ENCODE measurements at places on chromosomes 12 and 14.
A peak's percentile ranks its signal among the peaks of the same experiment; 100 is the strongest.

GRCh38 chr14:94048691-94049624, 22.8 kb downstream of the OTUB2 start:
- DNase-seq: peak; percentile 53

- no peak for DNase-seq
Observed at GRCh38 chr12:209246-209645, 4.7 kb downstream of the SLC6A12 start.

GRCh38 chr12:60494244-60494643, 898.4 kb downstream of the SLC16A7 start:
- DNase-seq: no peak

DNA sequence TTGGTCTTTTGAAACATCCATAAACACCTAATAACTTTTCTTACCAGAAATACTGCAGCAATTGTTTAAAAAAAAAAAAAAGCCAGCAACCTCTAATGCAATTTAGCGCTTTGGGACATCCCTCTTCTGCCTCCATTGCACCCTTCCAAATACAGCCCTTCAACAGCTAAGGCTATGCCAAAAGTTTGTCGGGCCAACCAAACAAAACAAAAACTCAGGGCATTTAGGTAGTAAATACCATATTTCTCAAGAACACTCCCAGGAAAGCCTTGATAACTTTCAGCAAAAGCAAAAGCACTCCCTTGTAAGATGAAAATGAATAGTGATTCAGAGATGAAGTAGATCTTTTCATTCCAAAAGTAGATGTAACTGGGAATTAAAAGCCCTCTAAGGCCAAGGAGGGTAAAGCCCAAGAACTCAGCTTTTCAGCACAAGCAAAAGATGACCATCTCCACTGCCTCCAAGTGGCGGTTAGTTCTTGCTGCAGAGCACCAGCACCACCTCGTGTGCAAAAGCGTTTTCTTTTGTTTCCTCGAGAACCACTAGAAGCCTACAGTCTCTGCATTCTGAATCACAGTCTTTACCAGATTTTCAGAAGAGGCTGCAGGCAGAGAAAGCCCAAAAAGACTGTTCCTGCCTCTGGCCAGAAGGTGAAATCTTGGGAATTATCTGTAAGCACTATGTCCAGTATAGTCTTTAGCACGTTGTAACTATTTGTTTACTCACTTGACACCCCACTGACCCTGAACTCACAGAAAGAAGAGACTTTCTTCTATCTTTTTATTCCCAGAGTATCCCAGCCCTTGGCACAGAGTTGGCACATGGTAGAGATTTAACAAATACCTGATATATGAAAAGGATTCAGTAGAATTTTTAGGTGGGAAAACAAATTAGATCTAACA, 53.1 kb downstream of the SIX6 start:
- no peak for DNase-seq

GRCh38 chr12:103499571-103499970, 3.8 kb upstream of the C12orf42 start:
- no peak for DNase-seq

- no peak for DNase-seq
Observed at GRCh38 chr12:77625441-77625840, 205.3 kb upstream of the NAV3 start.

- no peak for DNase-seq
Observed at GRCh38 chr12:51238037-51238509, 553 bp upstream of the DAZAP2 start.

GRCh38 chr12:92259696-92260251, 114.1 kb upstream of the BTG1 start:
- no peak for DNase-seq

DNA sequence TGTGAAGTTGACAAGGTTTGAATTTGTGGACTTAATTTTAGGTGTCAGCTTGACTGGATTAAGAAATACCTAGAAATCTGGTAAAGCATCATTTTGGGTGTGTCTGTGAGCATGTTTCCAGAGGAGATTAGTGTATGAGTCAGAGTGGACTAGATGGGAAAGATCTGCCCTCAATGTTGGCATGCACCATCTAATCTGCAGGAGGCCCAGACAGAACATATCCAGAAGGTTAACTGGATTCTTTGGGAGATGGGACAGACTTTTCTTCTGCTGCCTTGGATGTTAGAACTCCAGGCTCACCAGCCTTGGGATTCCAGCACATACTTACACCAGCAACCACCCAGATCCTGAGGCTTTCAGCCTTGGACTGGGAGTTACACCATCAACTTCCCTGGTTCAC, 14.1 kb downstream of the SGPP1 start:
- DNase-seq: no peak

DNA sequence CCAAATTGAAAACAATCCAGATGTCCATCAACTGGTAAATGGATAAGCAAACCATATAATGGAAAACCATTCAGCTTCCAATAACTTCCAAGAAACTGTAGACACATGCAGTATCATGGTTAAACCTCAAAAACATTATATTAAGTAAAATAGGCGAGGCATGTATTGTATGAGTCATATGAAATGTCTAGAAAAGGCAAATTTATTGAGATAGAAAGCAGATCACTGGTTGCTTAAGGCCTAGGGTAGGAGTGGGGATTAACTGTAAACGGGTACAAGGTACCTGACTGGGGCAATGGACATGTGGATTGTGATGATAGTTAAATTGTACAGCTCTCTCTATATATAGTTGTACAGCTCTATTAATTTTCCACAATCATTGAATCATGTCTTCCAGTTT, 21.3 kb upstream of the PAPLN start:
- DNase-seq: no peak
